ENCODE measurements at places on chromosomes 2 and 18.

DNA sequence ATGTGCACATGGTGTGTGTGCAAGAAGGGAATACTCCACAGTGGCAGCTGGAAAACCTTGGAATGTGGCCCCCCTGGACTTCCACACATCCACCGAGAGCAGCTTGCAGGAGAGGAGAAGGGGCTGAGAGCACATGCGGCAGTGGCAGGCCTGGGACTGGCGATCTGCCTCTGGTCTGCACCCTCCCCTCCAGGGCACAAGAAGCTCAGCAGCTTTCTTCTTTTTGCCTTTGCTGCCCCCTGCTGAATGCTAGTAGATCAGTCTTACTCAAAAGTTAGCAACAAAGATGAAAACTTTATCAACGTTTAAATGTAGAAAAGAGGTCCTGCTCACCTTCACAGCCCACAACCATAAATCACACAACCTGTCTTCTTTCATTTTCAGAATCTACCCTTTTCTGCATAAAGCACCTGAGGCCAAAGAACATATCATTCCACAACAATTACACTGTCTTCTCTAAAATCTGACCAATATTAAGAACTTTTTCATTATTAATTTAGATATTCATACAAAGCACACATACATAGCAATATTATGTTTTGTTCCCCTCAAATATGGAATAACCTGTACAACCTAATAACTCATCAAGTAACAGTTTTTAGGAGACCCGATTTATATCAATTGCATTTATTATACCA, 34.6 kb downstream of the TGFBRAP1 start:
- peak; percentile 31 for DNase-seq

GRCh38 chr2:176378323-176378722, 109.1 kb downstream of the MTX2 start:
- DNase-seq = no peak

DNA sequence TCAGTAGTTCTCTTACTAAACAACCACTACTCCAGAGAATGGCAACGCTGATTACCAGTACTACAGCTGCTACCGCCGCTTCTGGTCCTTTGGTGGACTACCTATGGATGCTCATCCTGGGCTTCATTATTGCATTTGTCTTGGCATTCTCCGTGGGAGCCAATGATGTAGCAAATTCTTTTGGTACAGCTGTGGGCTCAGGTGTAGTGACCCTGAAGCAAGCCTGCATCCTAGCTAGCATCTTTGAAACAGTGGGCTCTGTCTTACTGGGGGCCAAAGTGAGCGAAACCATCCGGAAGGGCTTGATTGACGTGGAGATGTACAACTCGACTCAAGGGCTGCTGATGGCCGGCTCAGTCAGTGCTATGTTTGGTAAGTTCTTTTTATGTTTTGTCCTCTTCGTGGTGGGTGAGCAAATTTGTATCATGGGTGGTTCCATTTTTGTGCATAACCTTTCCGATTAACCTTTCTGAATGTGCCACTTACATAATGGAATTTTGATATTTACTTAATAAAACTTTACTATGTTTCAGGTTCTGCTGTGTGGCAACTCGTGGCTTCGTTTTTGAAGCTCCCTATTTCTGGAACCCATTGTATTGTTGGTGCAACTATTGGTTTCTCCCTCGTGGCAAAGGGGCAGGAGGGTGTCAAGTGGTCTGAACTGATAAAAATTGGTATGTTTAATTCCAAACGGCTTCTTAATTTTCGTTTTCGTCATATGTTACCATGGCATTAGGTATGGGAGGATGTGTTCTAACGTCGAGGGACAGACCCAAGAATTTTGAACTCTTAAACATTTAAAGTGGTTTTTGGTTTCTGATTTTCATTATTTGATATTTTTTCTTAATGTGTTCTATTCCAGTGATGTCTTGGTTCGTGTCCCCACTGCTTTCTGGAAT, 1.3 kb downstream of the SLC20A1 start:
- DNase-seq = no peak

GRCh38 chr2:156320486-156321098, 11.9 kb downstream of the NR4A2 start:
- no peak for DNase-seq

GRCh38 chr2:110858993-110859701, 126.8 kb downstream of the ACOXL start:
- DNase-seq = peak; percentile 29

DNA sequence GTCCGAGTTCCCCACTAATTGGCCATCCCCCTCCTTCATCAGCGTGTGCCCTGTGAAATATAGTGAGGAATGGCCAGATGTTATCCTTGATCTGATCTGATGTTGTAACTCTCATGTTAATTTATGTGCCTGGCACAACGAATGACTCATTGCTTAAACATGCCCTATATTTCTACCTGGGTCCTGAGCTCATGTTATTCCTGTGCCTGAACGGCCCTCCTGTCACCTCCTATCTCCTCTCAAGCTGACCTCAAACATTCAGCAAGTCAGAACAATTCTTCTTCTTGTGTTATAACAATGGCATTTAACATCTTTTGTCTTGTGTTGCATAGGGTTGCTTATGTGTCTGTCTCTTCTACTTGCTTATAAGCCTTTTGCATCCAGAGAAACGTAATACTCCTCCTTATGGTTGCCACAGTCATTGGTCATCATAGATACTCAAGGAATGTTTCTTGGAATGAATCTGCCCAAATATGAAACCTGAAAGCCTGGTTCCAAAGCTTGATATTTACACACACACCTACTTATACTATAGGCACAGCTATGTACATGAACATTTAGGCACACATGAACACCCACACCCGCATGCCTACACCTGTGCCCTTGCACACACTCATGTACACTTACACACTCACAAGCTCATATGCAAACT, 80.2 kb upstream of the PHLPP1 start:
- DNase-seq = no peak

- no peak for DNase-seq
Measured at GRCh38 chr2:25419678-25420242, 78.0 kb upstream of the DNMT3A start.

- no peak for DNase-seq
Measured at GRCh38 chr2:227627769-227628168, 10.5 kb downstream of the SCYGR4 start.

DNA sequence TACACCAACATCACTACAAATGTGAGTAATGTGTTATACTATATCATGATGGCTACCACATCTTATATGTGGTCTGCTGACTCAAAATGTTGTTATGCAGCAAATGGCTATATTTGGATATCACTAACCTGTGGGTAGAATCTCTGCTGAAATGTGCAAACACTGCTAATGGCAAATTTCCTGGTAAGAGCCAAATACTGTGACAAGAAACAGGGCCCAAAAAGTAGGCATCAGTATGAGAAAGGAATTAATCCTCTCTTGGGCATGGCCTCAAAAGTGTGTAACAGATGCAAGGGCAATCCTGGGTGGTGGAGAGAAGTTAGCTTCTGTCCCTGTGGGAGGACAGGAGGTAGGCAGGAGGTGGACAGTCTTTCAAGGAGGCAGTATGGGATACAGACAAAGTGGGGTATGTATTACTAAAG, 13.3 kb downstream of the ATF2 start:
- no peak for DNase-seq

GRCh38 chr2:133705287-133705686, 137.0 kb upstream of the NCKAP5 start:
- DNase-seq = no peak

- no peak for DNase-seq
Measured at GRCh38 chr2:27581417-27582128, 1.3 kb upstream of the ZNF512 start.

GRCh38 chr2:125516496-125517109, 1139.4 kb upstream of the GYPC start:
- DNase-seq = no peak

DNA sequence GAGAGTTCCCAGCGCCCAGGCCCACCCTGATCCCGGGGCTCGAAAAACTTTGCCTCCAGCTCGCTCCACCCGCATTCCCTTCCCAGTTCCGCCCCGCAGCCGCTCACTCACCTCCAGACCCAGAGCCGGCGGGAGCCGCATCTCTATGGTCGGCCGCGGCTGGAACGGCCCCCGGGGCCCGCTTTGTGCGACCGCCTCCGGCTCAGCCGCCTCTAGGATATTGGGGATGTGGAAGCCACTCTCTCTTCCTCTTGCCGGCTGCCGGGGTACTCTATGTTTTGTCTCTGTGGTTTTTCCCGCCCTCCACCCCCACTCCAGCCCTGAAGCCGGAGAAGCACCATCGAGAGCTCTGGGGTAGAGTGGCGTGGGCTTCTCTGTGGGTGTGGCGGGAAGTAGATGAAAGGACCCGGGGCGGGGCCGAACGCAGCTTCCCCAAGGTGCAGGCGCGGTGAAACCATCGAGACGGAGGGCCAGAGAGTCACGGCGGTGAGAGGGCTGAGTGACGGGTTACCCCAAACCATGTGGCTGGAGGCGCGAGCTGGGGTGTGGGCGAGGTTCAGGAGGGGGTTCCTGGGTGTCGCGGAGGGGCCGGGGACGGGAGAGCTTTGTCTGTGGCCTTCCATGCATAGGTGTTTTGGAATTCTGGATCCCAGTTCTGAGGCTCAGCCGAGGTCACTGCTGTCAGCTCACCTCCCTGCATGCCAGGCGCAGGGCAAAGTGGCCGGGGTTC, at the start of the genes BCS1L and ZNF142:
Gene BCS1L, plus strand, starts transcription at position 426 of the 730 bp plus-strand sequence. CDS start 1,305 bp downstream, outside the sequence.
Gene ZNF142, minus strand, starts transcription at position 366 of the 730 bp plus-strand sequence. CDS start 3,194 bp downstream, outside the sequence.
- peak; percentile 98 for DNase-seq

GRCh38 chr2:119111115-119111975, 47.2 kb downstream of the C1QL2 start:
- no peak for DNase-seq

- DNase-seq = no peak
Measured at GRCh38 chr2:48934807-48935206, 179.3 kb upstream of the LHCGR start.

DNA sequence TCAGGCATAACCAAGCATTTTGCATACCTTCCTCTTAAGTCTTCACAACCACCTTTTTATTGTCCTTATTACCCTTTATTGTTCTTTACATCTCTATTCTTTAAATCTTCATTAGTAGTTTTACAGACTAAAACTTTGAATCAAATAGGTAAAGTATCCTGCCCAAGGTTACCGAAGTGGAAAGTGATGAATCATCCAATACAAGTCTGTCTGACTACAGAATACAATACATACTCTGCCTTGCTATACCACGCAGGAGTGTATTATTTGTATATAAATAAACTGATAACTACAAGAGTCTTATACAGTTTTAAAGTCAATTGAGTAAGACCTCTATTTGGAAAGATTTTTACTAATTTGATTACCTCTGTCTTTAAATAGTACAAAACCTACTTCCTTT, 196.0 kb downstream of the ZEB2 start:
- no peak for DNase-seq

DNA sequence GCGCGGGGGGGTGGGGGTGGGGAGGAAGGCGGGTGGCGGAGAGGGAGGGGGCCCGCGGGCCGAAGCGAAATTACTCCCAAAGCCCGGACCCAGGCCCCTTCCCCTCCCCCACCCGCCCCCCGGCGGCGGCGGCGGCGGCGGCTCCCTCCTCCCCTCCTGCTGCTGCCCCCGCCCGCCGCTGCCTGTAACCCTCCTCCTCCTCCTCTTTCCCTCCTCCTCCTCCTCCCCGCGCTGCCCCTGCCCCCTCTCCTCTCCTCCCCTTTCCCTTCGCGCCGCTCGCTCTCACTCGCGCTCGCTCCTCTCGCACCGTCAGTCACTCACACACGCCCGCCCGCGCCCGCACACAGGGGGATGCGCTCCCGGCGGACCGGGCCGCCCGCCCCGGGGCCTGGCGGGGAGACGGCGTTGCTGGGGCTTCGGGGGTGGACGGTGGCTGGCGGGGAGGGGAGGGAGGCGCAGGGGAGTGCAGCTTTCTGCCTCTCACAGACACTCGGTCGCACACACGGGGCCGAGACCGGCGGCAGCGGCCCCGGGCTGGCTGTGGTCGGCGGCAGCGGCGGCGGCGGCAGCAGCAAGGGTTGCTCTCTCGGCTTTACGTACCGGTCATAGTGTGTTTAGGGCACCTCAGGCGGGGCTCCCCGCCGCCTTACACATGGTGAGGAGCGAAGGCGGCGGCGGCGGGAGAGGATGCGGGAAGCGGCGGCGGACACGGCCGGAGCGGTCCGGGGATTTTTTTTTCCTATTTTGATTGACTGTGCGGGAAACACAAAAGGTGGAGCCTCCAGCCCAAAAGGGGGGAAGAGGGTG, 405 bp downstream of the SP3 start:
- DNase-seq = peak; percentile 84

DNA sequence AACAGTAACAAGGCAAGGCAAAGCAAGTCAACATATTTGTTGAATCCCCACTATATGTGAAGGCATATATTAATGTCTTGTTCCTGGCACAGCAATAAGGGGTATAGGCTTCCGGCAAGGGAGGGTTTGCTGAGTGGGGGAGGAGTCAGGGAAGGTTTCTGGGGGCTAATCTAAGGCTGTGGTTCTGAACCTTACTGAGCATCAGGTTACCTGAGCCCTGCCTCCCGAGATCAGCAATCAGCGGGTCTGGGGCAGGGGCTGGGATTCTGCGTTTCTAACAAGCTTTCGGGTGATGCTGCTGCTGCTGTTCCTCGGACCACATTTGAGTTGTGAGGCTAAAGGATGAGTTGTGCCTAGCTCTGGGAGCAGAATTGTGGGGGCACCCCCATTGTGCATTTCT, 401.7 kb upstream of the SPRED2 start:
- DNase-seq = no peak

GRCh38 chr2:159450180-159450579, 163.7 kb upstream of the WDSUB1 start:
- no peak for DNase-seq

- DNase-seq = no peak
Measured at GRCh38 chr2:201419986-201420385, 31.3 kb downstream of the TRAK2 start.

GRCh38 chr18:49030138-49030537, 79.4 kb upstream of the SMAD7 start:
- no peak for DNase-seq

- DNase-seq = no peak
Measured at GRCh38 chr2:5618271-5618670, 73.9 kb upstream of the SOX11 start.

GRCh38 chr2:231049286-231050017, 7.2 kb upstream of the PSMD1 start:
- no peak for DNase-seq

DNA sequence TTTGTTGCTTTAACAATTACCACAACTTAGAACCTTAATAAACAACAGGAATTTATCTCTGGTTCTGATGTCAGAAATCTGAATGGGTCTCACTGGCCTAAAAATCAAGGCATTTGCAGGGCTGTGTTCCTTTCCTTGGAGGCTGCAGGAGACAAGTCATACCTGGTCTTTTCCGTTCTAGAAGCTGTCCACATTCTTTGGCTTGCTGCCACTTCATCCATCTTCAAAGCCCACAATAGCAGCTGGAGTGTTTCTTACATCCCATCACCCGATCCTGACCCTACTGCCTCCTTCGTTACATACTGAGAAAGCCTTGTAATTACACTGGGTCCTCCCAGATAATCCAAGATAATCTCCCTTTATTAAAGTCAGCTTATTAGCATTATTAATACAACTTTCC, 18.1 kb downstream of the NETO1 start:
- DNase-seq = no peak

GRCh38 chr2:128314348-128315121, 4.1 kb downstream of the HS6ST1 start:
- peak; percentile 19 for DNase-seq

- DNase-seq = peak; percentile 64
Measured at GRCh38 chr2:218074031-218074430, 5.0 kb downstream of the RUFY4 start.

GRCh38 chr2:231642631-231643494, 50.2 kb downstream of the TEX44 start:
- DNase-seq = peak; percentile 72

- no peak for DNase-seq
Measured at GRCh38 chr2:134558208-134558830, 160.5 kb downstream of the TMEM163 start.

Measured in stimulated activated CD8-positive, alpha-beta memory T cell treated with anti-CD3 and anti-CD28 coated beads, Interleukin-4, amount 100 ng/mL, for 48 hours (primary cell).